SJSA1 (cell line): ENCODE measurements at places on chromosomes 2 and 18. TPM values are rescaled to one million over a fixed set of nuclear protein-coding genes. Genes with fewer than 3 reads are reported as not detected.

MAP4K3 gene
- total RNA-seq = 35.6 and 49.5 TPM in 2 replicates

DNA sequence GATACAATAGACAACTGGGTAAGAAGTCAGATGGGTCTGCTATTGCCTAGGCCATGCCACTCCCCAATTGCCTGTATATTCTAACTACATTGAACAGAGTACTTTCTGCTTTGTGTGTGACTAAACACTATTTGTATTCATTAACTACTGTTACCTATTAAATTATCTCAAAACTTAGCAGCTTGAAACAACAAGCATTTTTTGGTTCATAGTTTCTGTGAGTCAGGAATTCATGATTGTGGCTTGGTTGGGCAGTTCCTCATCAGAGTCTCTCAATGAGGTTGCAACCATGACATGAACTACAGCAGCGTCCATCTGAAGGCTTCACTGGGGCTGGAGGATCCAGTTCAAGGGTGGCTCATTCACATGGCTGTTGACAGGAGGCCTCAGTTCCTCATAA is 205.7 kb downstream of the EN1 start:
- H3K27ac ChIP-seq = no peak overlapping the region
- H3K4me1 ChIP-seq = no peaks in the 10 kb centered on the region
- no peaks in the 10 kb centered on the region for H3K27me3 ChIP-seq
- H3K36me3 ChIP-seq = no peaks in the 10 kb centered on the region
- no peak for DNase-seq
- H3K4me3 ChIP-seq = no peak overlapping the region

DNA sequence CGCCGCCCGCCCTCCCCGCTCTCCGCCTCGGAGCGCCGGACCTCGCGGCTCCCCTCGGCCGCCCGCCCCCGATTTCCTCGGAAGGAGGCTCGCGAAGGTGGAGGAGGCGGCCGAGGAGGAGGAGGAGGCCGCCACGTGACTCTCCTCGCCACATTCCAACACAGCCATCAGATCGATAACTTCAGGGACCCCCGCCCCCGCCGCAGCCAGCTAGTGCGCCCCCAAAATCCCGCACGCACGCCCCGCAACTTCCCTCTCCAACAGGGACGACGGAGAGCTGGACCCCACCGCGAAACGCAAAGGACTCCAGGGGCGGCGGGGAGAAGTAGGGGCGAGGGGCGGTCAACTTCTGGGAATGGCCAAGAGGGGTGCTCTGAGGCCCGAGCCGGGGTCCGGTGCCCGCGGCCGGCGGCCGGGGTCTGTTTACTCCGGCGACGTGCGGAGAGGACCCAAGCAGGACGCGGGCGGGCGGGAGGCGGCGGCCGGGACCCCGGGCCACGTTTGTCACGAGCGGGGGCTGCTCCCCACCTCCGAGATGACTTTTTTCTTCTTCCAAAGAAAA is 2.0 kb downstream of the ZNF521 start:
- peaks cover 82% of the 10 kb centered on the region for H3K27me3 ChIP-seq
- no peaks in the 10 kb centered on the region for H3K36me3 ChIP-seq
- no peak overlapping the region for H3K27ac ChIP-seq
- H3K4me3 ChIP-seq = peak overlapping the region; percentile 52
- no peak for DNase-seq

ZNF514 gene
- 8.2 and 8.9 TPM in 2 replicates for total RNA-seq

- H3K36me3 ChIP-seq = no peaks in the 10 kb centered on the region
- 0 out of 2 replicates have a peak, but pooled peaks cover 3% of the 10 kb centered on the region for H3K27me3 ChIP-seq
- H3K27ac ChIP-seq = no peak overlapping the region
- H3K4me3 ChIP-seq = no peak overlapping the region
- DNase-seq = no peak
Measured at GRCh38 chr18:76504749-76505148, 9.7 kb upstream of the ZNF516 start.

DNA sequence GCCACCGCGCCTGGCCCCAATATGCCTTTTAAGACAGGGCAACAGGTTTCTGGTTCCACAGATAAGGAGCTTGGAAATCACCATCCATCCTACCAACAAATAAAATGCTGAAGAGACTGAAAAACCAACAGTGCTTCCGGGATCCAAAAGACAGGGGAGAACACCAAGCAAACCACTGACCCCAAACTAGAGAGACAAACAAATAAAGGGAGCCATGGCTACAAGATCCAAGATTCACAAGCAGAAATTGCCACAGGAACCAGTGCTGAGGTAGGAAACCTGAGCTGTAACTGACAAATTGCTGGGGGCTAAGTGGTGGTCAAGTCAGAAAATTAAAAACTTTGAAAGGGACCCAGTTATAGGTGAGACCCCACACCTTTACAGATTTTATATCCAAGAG is 76.5 kb downstream of the ROCK2 start:
- peaks cover 32% of the 10 kb centered on the region for H3K36me3 ChIP-seq
- H3K27me3 ChIP-seq = no peaks in the 10 kb centered on the region
- no peak overlapping the region for H3K27ac ChIP-seq
- no peak overlapping the region for H3K4me3 ChIP-seq
- peaks cover under 1% of the 10 kb centered on the region; the same call in 1 of the 2 replicates for H3K4me1 ChIP-seq
- DNase-seq = no peak

GRCh38 chr2:231190531-231191197 is 7.8 kb upstream of the ARMC9 start:
- H3K4me3 ChIP-seq = no peak overlapping the region
- peaks cover 5% of the 10 kb centered on the region for H3K4me1 ChIP-seq
- no peak for DNase-seq
- no peaks in the 10 kb centered on the region for H3K36me3 ChIP-seq

GRCh38 chr2:219350710-219351221 is 18.2 kb upstream of the RESP18 start:
- no peaks in the 10 kb centered on the region for H3K36me3 ChIP-seq
- H3K27me3 ChIP-seq = peaks cover 8% of the 10 kb centered on the region; the same call in 1 of the 2 replicates
- H3K4me1 ChIP-seq = no peaks in the 10 kb centered on the region
- no peak overlapping the region for H3K4me3 ChIP-seq

METTL5 gene
- total RNA-seq = 81.2 and 120 TPM in 2 replicates

DNA sequence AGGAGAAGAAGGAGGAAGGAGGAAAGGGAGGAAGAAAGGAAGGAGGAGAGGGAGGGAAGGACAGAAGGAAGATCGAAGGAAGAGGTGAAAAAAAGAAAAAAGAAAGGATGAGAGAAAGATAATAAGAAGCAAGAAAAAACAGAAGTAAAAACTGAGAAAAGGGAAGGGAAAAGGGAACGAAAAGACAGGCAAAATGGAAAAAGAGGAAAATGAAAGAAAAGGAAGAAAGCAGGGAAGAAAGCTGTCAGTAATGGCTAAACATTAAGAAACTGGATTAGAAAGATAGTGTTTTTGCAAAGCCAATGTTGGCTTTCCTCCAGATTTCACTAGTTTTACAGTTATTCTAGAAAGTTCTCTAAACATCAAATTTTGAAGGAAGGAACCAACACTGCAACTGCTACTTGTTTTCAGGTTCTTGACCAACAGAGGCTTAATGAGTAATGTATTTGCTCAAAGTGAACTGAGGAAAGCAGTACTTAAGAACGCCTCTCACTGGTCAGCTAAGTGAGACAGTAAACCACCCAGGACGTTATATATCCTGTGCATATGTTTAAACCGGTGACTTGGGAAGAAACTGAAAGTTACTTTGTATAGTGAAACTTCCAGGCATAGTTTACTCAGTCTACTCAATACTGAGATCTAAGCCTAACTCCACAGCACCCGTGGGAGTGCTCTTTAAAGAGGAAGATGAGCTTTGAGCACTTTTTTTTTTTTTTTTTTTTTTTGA is 286.2 kb upstream of the TRIB2 start:
- peaks cover 52% of the 10 kb centered on the region for H3K4me1 ChIP-seq
- DNase-seq = no peak
- H3K27ac ChIP-seq = peak overlapping the region; percentile 71
- H3K27me3 ChIP-seq = no peaks in the 10 kb centered on the region
- no peak overlapping the region for H3K4me3 ChIP-seq

DNA sequence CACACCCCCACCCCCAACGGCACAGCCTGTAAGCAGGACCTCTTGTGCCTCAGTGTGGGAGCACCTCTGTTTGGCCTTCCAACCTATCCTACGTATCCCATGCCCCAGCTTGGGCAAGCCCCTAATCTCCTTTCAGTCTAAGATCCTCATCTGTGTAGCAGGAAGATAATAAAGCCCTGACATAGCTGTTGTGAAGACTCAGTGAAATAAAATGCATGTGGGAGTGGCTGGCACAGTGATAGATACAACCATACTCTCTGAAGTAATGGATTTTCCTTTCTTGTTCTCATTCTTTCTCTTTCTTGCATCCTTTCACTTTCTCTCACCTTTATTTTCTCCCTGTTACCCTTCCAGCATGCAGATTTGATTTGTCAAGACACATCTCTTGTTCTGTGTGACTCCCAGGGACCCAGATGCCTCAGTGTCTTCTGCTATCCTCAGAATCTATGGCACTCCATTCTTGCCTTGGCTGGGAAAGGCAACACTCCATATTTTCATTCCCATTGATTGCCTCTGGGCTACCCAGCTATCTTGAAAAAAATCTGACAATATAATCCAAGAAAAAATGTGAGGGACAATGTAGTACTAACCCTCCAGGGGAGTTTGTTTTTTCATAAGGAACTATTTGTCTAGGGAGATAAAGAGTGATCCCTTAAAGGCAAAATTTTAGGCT is 207.2 kb upstream of the SETBP1 start:
- no peak overlapping the region for H3K4me3 ChIP-seq
- H3K27me3 ChIP-seq = no peaks in the 10 kb centered on the region
- DNase-seq = no peak
- H3K27ac ChIP-seq = no peak overlapping the region

DNA sequence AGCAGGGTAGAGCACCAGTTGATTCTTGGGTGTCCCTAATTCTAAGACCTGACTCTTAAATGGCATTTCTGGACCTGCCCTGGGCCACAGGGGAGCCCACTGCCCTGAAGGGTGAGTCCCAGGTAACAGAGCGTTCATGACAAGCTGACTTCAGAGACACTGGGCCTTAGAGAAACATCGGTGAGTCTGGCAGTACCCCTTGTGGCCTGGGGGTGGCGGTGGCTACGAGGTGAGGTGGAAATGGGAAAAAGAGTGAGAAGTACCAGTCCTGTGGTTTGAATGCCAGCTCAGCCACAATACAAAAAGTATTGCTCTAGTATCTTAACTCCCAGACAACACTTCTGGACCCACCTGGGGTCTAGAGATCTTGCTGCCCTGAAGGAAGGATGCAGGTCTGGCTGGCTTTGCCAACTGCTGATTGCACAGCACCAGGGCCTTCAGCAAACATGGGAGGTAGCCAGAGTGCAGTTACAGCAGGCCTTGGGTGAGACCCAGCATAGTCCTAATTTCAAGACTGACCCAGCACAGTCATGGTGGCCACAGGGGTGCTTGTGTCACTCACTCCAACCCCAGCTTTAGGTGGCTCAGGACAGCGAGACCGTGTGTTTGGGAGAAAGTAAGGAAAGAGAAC is 44.5 kb downstream of the USP34 start:
- H3K27me3 ChIP-seq = no peaks in the 10 kb centered on the region
- H3K4me1 ChIP-seq = peaks cover 17% of the 10 kb centered on the region
- H3K4me3 ChIP-seq = no peak overlapping the region
- H3K36me3 ChIP-seq = no peaks in the 10 kb centered on the region
- no peak for DNase-seq
- no peak overlapping the region for H3K27ac ChIP-seq

- H3K4me1 ChIP-seq = peaks cover 24% of the 10 kb centered on the region
- no peaks in the 10 kb centered on the region for H3K36me3 ChIP-seq
- no peak overlapping the region for H3K4me3 ChIP-seq
- H3K27me3 ChIP-seq = peaks cover 8% of the 10 kb centered on the region
- no peak overlapping the region for H3K27ac ChIP-seq
- no peak for DNase-seq
Measured at GRCh38 chr2:10932345-10933151, 20.8 kb downstream of the KCNF1 start.

ZNF397 gene
- total RNA-seq = 9.9 and 11.4 TPM in 2 replicates

DNA sequence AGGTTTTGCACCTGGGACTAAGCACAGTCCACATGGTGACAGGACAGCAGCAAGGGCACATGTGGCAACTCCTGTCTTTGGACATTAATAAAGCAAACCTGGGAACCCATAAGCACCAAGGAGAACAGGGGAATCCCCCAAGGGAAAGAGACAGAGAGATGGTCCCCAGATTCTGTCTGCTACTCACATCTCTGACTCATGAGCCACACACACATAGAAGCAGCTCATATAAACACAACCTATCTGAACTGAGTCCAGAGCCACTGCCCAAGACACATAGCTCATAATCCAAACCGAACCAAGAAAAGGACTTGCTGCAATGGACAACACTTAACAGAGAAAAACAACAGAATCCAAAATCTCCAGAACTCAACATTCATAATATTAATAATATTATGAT is 82.5 kb downstream of the OSBPL1A start:
- H3K4me3 ChIP-seq = no peak overlapping the region
- 0 out of 2 replicates have a peak, but pooled peaks cover 2% of the 10 kb centered on the region for H3K36me3 ChIP-seq
- no peaks in the 10 kb centered on the region for H3K4me1 ChIP-seq
- H3K27ac ChIP-seq = no peak overlapping the region
- no peaks in the 10 kb centered on the region for H3K27me3 ChIP-seq

PRKAG3 gene
- total RNA-seq = not detected in 2 replicates

ZAP70 gene
- total RNA-seq = not detected in 2 replicates

- no peak overlapping the region for H3K4me3 ChIP-seq
- no peak for DNase-seq
- peaks cover 47% of the 10 kb centered on the region for H3K4me1 ChIP-seq
- H3K27me3 ChIP-seq = no peaks in the 10 kb centered on the region
Measured at GRCh38 chr2:70123051-70123828, 36.0 kb downstream of the PCBP1 start.

GRCh38 chr18:23401400-23402347 is 51.4 kb upstream of the RIOK3 start:
- no peak overlapping the region for H3K4me3 ChIP-seq
- DNase-seq = peak; percentile 90
- peak overlapping the region; percentile 71 for H3K27ac ChIP-seq
- H3K27me3 ChIP-seq = no peaks in the 10 kb centered on the region

DNA sequence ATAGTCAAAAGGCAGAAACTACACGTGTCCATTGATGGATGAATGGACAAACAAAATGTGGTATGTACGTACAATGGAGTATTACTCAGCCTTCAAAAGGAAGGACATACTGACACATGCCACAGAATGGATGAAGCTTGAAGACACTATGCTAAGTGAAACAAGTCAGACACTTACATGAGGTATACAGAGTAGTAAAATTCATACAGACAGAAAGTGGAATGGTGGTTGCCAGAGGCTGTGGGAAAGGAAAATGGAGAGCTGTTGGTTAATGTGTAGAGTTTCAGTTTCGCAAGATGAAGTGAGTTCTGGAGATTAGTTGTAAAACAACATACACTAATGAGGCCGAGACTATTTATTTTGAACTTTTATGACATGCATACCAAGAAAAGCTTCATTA is 67.4 kb upstream of the EPB41L3 start:
- no peak for DNase-seq
- no peaks in the 10 kb centered on the region for H3K36me3 ChIP-seq
- no peaks in the 10 kb centered on the region for H3K27me3 ChIP-seq
- no peak overlapping the region for H3K27ac ChIP-seq

- H3K4me1 ChIP-seq = no peaks in the 10 kb centered on the region
- no peak for DNase-seq
- H3K4me3 ChIP-seq = no peak overlapping the region
- H3K36me3 ChIP-seq = no peaks in the 10 kb centered on the region
- no peaks in the 10 kb centered on the region for H3K27me3 ChIP-seq
- H3K27ac ChIP-seq = no peak overlapping the region
Measured at GRCh38 chr2:103293067-103293741, 531.4 kb downstream of the TMEM182 start.
